ENCODE measurements at places on chromosomes 1 and 21.

DNA sequence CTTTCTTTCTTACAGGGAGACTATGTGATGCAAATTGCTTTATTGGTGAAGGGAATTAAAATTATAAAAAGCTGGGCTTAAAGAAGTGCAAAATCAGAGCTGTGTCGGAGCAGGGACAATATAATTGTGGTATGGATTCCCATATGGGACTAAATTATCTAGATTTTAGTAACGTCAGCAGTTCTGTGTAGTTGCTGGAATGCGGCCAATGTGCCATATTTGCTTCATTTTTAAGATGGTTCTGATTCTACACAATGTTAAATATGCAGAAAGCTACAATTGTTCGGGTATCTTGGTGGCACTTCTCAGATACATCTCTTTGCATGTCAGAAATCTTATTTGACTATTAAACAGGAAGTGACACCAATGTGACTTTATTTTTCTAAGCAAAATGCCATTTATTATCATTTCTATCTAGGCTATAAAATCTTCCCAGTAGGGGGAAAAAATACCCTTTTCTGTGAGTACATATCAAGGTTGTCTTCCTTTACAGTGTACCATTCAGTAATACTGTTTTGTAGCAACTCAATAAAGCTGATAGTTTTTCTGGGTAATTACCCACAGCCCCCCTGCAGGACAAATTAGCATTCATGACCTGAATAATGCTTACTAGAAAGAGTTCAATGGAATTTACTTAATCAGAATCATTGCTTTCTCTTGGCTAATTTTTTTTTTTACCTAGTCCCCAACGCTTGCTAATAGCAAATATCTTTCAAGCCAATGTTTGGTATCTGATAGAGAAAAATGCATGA, 288.3 kb upstream of the ADGRL2 start:
- no peak for DNase-seq

DNA sequence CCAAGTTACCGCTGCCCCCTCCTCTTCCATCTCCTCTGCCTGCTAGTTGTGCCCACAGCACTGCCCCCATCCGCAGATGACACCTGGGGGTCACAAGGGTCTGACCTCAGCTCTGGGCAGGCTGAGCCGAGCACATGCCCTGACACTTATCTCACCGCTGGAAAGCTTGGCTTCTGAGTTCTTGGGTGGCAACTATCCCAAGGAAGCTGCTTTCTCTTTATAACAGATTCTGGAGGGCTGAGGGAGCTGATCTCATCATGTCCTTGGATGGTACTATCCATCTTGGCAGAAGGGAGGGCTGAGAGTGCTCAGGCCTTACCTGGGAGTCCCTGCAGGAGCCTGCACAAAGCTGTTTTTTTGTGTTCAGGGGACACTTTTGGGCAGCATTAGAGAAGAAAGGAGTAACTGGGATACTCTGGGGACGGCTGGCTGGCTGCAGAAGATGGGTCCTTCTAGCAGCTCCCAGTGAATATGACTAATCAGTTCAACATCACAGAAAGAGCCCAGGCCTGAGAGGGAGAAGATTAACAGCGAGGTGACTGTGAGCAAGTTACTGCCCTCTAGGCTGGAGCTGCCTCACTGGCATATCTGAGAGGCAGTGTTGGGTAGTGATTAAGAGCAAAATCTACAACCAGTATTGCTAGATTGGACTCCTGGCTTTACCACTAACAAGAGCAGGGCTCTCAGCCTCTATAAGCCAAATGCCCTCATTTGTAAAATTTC, 71.6 kb downstream of the PLXNA2 start:
- no peak for DNase-seq

DNA sequence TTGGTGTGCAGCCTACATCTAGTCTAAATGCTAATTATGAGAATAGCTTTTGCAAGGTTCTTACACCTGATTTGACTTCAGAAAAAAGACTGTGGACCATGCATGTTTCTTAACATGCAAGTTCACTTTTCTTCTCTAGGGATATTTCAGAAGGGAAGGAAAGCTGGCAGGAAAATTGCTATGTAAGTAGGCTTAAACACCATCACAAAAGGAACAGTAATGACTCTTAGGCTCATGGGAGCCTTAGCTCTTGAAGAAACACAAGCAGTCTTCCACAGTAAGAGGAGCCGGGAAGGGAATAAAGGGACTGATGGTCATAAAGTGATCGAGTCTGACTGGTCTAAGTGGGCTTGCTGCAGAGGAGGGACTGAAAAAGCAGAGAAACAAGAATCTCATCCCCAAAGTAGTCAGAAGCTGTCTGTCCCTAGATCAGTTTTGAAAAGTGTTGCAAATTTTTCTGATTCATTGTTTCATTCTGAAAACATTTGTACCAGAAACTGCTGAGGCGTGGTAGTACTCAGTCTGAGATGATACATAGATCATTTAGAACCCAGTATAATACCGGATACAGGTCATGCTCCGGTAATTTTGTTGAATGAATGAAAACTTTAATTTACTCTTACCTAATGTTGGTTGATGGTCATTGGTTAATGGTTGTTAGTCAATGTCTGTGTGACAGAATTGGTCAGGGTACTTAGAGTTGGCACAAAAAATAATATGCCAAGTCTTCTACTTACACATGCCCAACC, 40.9 kb downstream of the SMYD2 start:
- DNase-seq = no peak

GRCh38 chr1:198620218-198620617, 18.6 kb upstream of the PTPRC start:
- no peak for DNase-seq

All from KBM-7 (cell line).